Activated CD4-positive, alpha-beta memory T cell treated with anti-CD3 and anti-CD28 coated beads for 36 hours (primary cell): ENCODE measurements at places on chromosomes 5 and 9. TPM values are rescaled to one million over a fixed set of nuclear protein-coding genes. Genes with fewer than 3 reads are reported as not detected.

- no peak for DNase-seq
Observed at GRCh38 chr5:2460098-2460497, 291.4 kb downstream of the IRX2 start.

GRCh38 chr5:57246426-57246825, 72.6 kb downstream of the GPBP1 start:
- DNase-seq, result no peak

DNA sequence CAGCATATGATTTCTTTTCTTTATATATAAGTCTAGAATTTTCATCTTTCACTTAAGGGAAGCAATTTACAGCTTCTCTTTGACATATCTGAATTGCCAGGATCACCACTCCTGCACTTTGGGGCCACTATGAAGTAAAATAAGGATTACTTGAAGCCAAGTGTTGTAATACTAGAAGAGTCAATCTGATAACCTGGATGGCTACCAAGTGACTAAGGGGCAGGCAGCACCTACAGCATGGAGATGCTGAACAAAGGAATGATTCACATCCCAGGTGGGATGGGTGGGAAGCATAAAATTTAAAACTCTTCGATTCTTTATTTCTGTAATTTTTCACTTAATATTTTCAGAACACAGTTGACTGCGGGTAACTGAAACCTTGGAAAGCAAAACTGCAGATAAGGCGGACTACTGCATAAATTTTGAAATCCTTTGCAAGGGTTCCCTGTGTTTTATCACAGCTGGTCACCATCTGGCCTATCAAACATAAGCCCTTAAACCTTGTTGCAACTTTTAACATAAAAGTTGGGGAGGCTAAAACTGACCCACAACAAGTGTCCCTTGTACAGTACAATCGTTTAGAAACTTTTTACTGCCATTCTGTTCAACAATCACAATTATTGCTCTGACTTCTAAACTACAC, 31.2 kb downstream of the NR3C1 start:
- no peak for DNase-seq

DNA sequence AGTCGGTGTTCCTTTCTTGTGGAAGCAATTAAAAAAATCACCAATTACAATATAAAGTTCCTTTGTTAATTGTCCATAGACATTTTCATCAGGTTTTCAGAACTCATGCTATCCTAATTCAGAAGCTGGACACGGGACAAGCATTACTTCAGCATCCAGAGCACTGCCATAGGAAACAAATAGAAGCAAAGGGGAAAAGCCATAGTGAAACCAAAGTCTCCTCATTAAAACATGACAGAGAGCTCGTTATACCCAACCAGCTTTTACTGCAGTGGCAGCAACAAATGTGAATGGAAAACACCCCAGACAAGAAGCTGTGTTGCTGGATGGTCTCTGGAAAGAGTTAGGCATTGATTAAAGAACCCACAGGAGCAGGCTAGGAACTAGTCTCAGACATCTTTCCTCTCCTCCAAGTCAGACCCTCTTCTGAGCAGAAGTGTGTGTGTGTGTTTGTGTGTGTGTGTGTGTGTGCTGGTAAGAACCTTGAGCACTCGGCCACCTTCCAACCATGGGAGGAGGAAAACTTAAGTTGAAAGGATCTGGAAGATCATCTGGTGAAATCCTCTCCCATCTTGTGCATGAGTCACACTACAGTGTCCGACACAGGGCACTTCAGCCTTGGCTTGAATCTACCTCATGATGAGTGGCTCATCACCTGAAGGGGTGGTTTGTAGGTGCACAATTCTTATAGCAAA, 162.6 kb upstream of the ADAMTS16 start:
- DNase-seq, result no peak

DNA sequence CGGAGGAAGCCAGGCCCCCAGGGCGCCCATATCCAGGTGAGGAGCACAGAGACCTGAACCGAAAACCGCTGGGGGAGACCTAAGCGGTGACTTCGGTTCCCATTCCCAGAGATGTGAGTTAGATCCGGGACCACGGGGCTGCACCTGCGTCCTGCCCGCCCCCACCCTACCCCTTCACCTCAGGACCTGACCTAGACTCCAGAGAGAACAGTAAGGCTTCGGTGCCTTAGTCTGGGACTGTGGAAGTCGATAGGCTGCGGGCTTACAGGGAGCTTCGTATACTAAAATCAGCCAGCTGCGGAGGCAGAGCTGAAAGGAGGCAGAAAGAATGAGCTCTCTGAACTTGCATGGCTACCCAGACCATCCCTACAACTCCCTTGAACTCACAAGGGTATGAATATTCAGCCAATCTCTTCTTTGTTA, 518 bp upstream of the FAM13B start:
- no peak for DNase-seq

GRCh38 chr9:131349881-131350563, 43.9 kb upstream of the PRRC2B start:
- DNase-seq, result peak; percentile 92

- DNase-seq, result no peak
Observed at GRCh38 chr5:140267559-140268018, 35.3 kb downstream of the PFDN1 start.

GRCh38 chr5:132674671-132675506, 1.1 kb downstream of the IL4 start:
- no peak for DNase-seq

DNA sequence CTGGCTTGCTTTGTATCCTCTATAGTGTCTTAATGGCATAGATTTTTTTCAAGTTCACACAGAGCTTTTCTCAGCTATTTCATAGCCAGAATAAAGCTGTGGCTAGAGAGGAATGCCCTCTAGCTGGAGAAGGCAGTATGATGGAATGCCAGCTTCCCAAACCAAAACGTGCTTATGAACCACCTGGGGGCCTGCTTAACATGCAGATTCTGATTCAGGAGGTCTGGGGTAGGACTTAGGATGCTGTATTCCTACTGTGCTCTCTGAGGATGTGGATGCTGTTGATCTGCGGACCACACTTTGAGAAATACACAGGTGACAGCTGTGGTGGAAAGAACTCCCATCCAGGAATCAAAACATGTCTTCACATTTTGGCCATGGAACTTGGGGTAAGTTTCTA, 49.9 kb upstream of the DPYSL3 start:
- DNase-seq, result no peak

- DNase-seq, result no peak
Observed at GRCh38 chr5:44797841-44798240, 10.9 kb upstream of the MRPS30 start.

DNA sequence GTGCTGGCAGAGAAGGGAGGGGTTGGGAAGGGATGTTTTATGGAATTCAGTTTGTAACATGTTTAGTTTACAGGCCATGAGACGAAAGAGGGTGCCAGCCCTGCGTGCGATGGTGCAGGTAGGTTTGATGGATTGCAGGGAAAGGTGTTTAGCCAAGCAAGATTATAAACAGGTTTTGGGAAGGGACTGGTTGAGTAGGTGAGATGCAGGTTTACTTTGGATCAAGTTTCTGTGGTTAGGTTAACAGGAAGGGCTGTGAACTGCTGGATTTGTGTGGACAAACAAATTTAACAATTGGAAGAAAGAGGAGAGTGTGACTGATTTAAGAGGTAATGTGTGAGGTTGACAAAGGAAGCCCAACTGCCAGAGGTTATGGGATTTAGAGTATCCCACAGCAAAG, 32.6 kb upstream of the GPX3 start:
- no peak for DNase-seq

- DNase-seq, result no peak
Observed at GRCh38 chr5:2576823-2577222, 174.7 kb downstream of the IRX2 start.

DNA sequence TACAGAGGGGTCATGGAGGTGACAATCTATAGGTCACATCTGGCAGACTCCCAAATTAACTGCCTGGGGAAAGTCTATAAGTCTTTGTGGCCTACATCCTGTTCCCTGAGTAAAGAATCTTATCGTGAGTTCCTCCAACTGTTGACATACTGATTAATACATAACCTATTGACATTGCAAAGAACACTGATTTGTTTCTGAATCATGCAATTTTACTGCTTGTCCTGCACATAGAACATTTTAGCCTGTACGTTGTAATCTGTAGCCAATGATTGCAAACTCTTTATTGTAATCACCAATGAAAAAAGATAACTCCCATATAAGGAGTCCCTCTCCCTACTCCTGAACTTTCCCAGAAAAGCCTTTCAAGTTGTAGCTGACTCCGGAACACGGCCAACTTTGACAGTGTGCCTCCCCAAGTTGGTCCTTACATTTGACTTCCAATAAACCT, 18.8 kb upstream of the OR2K2 start:
- DNase-seq, result no peak

- peak; percentile 46 for DNase-seq
Observed at GRCh38 chr5:80269991-80270438, 14.2 kb upstream of the SERINC5 start.

DNA sequence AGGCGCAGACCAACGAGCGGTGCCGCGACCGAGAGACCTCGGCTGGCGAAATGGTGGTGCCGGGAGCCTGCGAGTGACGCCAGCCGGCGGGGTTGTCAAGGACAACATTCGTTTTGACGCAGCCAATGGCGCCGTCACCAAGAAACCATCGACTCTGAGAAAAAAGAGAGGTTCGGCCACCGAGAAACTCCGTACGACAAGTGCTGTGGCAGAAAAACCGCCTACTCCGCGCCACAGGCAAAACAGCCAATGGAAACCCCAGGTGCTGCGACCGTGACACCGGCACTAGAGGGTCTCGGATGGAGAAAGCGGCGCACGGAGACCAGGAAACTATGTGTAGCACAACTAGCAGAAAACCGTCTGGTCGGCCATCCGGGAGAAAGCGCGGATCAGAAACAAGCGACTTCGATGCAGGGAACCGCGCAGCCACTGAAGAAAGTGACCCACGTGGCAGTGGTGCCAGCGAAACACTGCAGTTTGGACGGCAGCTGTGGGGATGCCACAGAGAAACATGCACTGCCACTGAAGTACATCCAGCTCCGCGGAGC, 88.8 kb downstream of the ANXA2R start:
- peak; percentile 85 for DNase-seq

DNA sequence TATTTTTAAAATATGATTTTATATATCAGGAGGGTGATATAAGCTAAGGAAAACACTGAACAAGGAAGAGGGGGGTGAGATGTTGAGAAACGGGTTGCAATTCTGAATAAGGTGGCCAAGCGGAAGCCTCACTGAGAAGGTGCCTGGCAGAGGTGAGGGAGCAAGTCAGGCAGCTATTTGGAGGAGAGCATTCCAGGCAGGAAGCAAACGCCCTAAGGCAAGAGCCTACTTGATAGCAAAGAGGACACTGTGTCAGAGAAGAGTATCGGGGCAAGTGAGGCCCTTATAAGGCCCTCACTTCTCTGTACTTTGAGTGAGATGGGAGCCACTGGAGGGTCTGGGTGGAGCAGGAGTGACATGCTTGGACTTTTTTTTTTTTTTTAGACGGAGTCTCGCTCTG, 8.0 kb upstream of the CTNNA1 start:
- DNase-seq, result no peak

- DNase-seq, result no peak
Observed at GRCh38 chr9:4020038-4020754, 279.7 kb downstream of the GLIS3 start.

- DNase-seq, result no peak
Observed at GRCh38 chr5:50709471-50709870, 43.0 kb downstream of the PARP8 start.

DNA sequence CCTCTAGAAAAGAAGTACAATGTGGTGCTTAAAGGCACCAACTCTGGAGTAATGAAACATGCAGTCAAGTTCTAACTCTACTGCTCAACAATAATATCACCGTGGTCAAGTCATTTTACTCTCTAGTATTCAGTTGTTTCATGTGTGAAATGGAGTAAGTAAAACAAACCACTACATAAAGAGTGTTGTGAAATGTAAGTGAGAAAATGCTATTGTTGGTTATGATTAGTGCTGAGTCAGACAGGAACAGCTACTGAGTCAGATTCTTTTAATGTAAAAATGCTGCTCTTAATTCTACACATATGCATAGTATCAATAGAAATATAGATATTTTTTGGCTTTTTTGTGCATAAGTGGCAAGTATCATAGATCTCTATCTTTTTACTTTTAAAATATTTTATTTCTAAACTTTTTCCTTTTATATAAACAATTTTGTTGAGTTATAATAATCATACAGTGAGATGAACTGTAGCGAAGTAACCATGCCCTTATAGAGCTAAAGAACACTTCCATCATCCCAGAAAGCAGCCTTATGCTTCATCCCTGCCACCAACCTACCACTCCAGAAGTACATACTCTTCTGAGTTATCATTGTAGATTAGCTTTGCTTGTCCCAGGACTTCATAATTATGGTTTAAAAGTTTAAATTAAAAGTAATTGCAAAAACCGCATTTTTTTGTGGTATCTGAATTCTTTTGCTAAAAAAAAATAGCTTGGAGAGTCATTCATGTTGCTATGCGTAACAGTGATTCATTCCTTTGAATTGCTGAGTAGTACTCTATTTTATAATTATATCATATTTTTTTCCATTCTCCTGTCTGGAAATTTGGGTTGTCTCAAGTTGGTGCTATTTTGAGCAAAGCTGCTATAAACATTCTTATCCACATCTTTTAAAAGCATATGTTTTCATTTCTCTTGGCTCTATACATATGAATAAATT, 548.2 kb upstream of the CLINT1 start:
- no peak for DNase-seq

- no peak for DNase-seq
Observed at GRCh38 chr9:20500101-20500500, 122.2 kb downstream of the MLLT3 start.

GRCh38 chr5:127088251-127088650, 14.9 kb upstream of the C5orf63 start:
- no peak for DNase-seq

GRCh38 chr5:87081511-87082372, 185.9 kb upstream of the RASA1 start:
- DNase-seq, result peak; percentile 47

GRCh38 chr9:123311250-123311752, 42.9 kb upstream of the STRBP start:
- DNase-seq, result no peak

GRCh38 chr5:153130296-153130695, 360.2 kb upstream of the GRIA1 start:
- DNase-seq, result no peak

DNA sequence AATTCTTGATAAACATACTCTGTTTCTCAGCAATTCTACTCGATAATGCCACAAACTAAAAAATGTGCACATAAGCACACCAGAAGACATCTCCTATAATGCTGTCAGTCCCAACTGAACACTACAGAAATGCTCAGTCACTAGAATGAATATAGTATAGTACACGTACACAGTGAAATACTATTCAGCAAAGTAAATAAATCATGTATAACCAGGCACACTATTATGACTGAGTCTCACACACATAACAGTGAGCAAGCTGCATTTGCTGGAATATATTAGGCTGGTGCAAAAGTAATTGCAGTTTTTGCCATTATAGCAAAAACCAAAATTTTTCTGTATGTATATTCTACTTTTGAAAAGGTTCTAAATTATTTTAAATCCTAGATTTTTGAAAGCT, 310.2 kb downstream of the CTNND2 start:
- no peak for DNase-seq

PCDHGB6 gene
- 0.07 TPM for total RNA-seq

SDHA gene
- total RNA-seq, result 143 TPM

SH3TC2 gene
- not detected for total RNA-seq

RABL6 gene
- 83.4 TPM for total RNA-seq

ARID3C gene
- total RNA-seq, result 0.14 TPM

SLC34A3 gene
- total RNA-seq, result not detected

C5orf34 gene
- total RNA-seq, result 13.1 TPM

MPDZ gene
- not detected for total RNA-seq

CHSY3 gene
- not detected for total RNA-seq

DRD1 gene
- not detected for total RNA-seq

SPATA31C1 gene
- total RNA-seq, result not detected

HMMR gene
- total RNA-seq, result 118 TPM

DNAI1 gene
- 0.19 TPM for total RNA-seq

MARCHF3 gene
- total RNA-seq, result 4.4 TPM

TICAM2 gene
- total RNA-seq, result 2.0 TPM
